ENCODE measurements at places on chromosomes 3 and 15. TPM values are rescaled to one million over a fixed set of nuclear protein-coding genes. Genes with fewer than 3 reads are reported as not detected.

Gene MINAR1
- total RNA-seq: 0.03 TPM

DNA sequence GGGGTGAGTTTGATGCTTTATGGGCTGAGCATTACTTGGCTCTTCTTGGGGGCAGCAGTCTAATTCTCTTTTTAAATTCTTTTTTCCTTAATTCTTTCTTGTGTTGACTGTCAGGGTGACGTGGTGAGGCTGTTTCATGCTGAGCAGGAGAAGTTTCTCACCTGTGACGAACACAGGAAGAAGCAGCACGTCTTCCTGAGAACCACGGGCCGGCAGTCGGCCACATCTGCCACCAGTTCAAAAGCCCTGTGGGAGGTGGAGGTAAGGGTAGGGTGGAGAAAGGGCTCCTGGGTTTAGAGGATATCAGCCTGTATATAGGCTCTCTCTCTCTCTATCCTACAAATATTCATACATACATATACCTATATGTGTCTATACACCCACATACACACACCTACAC, 152.3 kb downstream of the ITPR1 start:
- DNase-seq: no peak

GRCh38 chr3:43999728-44000319, 241.9 kb upstream of the TOPAZ1 start:
- no peak for DNase-seq

Gene SPINK8
- not detected for total RNA-seq

Gene CPA3
- 2.1 TPM for total RNA-seq

DNA sequence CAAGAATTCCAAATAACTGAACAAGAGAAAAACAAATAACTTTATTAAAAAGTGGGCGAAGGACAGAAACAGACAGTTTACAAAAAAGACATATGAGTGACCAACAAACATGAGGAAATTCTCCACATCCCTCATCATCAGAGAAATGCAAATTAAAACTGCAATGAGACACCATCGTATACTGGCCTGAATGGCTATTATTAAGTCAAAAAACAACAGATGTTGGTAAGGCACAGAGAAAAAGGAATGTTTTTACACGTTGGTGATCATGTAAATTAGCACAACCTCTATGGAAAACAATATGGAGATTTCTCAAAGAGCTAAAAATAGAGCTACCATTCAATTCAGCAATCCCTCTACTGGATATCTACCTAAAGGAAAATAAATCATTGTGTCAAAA, 1260.4 kb upstream of the ALCAM start:
- DNase-seq: no peak

GRCh38 chr3:149727656-149728055, 24.6 kb downstream of the COMMD2 start:
- DNase-seq: no peak

Gene RAB43
- 5.1 TPM for total RNA-seq

DNA sequence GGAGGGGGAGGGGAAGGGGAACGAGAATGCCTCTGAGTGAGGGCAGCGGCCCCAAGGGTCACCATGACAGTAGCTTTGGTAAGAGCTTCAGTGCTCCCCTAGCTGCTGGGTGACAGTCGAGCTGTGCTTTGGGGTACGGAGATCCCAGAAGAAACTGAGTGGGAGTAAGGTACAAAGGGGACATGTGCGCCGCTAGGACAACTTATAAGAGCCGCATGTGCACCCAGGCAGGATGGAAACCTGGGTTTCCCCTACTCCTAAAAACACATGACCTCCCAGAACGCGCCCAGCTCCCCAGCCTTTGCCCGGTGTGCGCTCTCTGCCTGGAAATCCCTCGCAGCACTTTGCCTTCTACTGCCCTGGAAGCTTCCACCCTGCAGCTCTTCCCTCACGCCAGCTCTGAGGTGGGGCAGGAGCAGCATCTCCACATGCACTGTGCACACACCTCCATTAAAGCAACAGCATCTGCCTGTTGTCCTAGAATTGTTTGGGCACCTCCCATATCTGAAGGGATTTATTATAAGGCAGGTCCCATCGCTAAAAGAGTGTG, 232.2 kb downstream of the ADAMTS17 start:
- no peak for DNase-seq

Gene CMTM8
- total RNA-seq: 4.4 TPM

DNA sequence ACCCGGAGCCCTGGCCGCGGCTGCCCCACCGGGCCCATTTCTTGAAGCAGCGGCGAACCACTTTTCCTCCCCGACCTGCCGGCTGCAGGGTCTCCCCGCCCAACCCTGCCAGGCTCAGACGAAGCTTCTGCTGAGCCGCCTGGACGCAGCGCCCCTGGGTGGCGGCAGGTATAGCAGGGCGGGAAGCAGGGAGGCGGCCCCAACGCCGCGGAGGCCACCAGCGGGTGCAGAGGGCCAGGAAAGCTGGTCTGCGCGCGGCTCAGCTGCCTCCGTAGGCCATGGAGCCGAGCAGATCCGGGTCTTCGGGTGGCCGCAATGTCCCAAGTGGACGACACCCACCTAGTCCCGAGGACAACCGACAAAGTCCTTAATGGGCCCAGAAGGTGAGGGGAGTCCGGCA, 21.9 kb upstream of the SRPRB start:
- DNase-seq: no peak

GRCh38 chr15:48176957-48177356, 1.1 kb downstream of the MYEF2 start:
- DNase-seq: no peak

GRCh38 chr3:44886561-44886960, 12.2 kb downstream of the TGM4 start:
- DNase-seq: no peak

DNA sequence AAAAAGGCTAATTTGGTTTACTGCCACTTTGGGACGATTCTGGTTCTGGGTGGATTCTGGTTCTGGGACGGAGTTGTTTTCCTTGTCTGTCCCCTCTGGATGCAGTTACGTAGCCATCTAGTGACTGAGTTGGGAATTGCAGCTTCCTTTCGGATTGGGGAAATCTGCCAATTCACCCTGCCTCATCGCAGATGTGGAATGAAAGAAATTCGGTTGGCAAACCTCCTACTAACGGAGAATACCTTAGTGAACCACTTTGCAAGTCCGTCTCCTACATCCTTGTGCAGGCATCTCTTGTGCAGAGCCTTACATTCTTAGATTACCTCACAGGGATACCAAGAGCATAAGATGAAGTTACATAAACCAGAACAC, 31.5 kb upstream of the AP4E1 start:
- DNase-seq: peak; percentile 51

DNA sequence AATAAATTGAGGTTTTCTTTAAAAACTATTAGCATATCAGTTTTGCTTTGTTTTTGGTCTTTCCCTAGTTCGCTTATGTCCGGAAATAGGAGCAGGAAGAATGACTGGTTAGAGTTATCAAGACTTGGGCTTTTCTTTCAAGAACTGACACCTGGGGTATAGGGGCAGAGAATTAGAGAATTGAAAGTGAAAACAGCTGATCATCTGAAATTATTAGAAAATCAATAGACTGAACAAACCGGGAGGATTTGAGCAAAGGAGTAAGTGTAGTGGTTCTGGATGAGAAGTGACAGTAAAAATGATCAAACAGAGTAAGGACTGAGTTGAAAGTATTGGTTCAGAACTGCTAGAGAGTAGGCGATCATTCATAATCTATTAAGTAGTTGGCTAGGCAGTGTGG, 6.0 kb downstream of the MINDY2 start:
- no peak for DNase-seq

GRCh38 chr3:14594234-14594633, 54.1 kb upstream of the GRIP2 start:
- DNase-seq: no peak

Gene SYNM
- 295 TPM for total RNA-seq

DNA sequence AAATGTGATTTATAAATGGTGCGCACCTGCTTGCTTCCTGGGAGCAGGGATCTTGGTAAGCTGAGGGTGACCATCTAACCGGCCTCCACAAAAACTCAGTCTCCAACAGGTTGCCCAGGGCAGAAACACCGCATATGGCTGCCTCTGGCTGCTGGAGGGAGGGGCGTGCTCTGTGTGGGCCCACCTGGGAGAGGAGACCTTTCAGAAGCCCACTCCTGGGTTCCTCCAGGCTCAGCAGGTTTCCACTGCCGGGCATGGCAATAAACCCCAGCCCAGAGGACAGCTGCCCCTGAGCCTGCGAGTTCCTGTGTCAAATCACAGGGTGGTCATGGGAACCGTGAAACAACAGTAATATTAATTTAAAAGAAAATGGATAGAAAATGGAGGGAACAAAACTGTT, 85.6 kb downstream of the OCA2 start:
- DNase-seq: no peak

Gene TRPM1
- not detected for total RNA-seq

- DNase-seq: no peak
Measured at GRCh38 chr3:32278714-32279113, 40.2 kb downstream of the CMTM8 start.

DNA sequence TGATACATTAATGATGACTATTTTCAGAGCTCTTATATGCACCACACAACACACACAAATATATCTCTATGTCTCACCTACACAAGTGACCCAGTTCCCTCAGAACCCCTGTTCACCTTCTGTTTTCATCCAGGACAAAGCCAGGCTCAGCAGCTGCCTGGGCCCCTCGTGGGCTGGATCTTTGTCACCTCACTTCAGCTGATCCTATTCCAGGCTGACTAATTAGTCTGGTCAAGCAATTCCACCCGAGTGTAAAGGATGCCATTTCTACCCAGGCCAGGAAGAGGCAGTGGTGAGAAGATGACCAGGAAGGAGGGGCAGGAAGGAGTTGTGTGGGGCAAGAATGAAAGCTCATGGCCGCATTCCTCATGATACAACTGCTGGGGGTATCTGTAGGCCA, 62.3 kb downstream of the DHX30 start:
- peak; percentile 3 for DNase-seq

DNA sequence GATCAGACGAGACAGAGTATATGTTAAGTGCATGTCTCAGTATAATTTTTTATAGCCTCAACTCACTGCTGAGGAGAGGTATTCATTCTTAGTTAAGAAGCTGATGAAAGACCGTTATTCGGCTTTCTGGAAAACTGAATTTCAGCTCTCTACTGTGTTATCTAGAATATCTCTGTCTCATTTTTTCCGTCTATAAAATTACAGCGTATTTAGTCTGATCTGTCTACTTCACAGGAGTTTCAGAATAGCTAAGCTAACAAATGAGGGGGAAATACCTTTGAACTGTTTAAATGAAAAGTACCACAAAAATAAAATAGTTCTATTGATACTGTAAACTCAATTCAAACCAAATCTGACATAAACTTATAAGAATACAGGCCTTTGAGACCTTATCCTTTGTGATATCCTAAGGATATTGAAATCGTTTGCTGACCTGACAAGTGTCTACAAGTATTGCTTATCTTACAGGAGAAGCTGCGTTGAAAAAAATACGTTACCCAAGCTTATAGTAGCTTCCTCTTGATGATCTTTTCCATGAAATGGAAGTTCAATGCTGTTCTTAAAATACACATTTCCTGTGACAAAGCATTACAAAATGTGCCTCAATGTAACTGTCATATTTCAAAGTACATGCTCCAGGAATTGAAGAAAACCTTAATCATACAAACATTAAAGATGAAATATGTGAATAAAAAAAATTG, 104.6 kb downstream of the IL1RAP start:
- DNase-seq: no peak

DNA sequence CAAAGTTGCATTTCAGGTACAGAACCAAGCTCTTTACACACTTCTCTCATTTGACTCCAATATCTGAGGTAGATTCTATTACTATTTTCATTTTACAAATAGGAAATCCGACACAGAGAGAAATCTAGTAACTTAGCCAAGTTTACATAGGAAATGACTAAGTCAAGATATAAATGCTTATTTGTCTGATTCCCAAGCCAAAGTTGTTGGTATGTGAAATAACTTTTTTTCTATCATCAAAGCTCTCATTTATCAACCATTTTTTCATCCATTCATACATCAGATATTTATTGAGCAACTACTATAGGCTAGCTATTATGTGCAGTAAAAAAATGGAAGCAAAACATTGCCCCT, 89.2 kb upstream of the MITF start:
- no peak for DNase-seq

DNA sequence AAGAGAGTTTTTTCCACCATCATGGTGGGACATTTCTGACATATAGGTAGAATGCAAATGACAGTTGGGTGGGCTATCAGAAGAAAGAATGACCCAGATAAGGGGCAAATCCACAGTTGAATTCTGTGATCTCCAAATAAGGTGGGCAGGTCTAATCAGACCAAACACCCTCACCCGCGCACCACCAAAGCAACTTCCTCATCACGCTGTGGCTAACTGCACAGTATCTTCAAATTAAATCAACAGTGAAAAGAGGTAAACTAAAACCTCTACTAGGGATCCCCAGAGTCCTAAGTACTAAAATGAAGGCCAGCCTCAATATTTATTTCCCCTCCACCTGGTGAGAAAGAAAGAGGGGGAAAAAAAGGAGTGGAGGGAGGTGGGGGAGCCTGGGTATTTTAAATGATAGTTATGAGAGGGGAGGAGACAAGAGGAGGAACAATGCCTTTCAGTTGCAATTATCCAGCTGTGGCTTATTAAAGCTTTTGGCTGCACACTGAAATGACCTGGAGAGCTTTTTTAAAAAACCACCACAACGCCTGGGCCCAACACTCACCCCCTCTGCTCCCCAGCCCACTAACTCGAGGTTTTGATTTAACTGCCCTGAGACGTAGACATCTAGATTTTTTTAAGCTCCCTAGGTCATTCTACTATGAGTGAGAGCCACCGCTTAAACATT, 61.0 kb downstream of the LRIG1 start:
- no peak for DNase-seq

GRCh38 chr15:99130765-99131440, 26.0 kb downstream of the SYNM start:
- no peak for DNase-seq

- no peak for DNase-seq
Measured at GRCh38 chr3:177150218-177150916, 46.9 kb downstream of the TBL1XR1 start.

GRCh38 chr15:40347559-40348473, 3.0 kb upstream of the PHGR1 start:
- DNase-seq: no peak

DNA sequence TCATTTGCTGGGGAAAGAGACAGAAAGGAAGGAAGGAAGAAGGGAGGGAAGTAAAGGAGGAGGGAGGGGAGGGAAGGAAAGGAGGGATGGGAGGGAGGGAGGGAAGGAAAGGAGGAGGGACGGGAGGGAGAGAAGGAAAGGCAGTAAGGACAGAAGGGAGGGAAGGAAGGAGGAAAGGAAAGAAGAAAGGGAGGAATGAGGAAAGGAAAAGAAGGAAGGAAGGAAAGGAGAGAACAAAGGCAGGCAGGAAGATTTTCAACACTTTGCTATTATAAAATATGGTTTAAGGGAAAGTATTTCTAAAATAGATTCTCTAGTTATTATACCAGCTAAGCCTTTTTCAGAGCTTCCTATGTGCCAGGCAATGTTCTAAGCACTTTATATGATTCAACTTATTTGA, 278.0 kb upstream of the LYSMD4 start:
- no peak for DNase-seq

DNA sequence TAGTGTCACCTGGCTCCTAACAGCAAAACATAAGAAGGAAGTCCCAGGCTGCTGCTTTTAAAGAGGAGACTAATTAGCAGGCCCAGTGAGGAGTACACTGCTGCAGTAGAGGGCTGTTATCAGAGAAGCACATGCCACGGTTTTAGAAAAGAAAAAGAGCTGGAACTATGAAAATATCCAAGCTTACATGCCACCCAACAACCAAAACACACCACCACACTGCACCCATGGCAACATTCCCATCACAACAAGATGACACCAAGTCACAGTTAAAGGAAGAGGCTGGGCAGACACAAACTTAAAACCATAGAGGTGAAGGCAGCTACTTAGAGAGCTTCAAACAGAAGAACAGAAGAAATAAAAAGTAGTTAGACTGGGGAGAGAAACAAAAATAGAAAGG, 37.0 kb downstream of the NPTN start:
- DNase-seq: no peak

GRCh38 chr3:5054098-5054497, 68.0 kb upstream of the ARL8B start:
- DNase-seq: no peak

Gene PLD1
- 64.3 TPM for total RNA-seq
